Forelimb muscle (tissue), 1 donor: ENCODE measurements at places on chromosomes 3 and 15.

DNA sequence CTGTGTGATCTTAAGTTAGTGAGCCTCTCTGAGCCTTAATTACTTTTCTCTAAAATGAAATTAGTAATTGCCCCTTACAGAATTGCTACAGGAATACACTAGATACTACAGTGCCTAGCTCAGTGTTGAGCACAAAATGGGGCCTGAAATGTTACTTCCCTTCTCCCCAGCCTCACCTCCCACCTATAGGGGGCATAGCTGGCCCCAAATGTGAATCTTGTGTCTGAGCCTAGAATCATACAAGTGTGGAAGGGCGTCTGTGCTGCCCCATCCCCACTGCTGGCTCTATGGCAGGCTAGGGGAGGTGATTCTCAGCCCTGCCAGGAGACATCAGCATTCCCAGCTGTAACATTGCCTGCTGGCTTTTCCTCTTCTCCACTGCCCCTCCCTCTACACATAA is 42.7 kb downstream of the IFT122 start:
- no peak for DNase-seq

DNA sequence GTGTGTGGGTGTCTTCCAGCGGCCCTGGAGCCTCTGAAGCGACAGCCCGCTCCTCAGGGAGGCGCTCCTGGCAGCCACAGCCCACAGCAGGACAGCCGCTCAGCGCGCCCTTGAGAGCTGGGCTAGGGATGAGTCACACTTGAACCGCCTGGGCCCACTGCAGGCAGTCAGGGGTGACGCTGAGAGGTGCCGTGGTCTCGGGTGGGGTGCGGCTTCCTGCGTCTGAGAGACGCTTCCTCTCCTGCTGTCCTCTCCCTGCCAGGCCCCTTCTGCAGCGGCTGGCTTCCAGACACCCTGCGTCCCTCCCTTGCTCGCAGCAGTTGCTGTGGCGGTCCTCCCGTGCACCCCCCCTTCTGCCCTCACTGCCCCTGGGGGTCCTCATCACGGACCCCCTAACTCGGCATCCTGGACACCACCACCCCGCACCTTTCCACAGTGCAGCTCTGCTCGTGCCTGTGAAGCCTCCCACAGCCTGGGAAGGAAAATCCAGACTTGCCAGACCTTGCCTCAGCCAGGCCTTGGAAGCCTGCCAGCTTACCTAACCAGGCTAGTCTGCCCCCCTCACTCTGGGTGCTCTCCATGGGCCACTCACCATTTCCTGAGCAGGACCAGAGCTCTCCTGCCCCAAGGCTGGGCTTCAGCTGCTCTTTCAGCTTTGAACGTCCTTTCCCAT is 1.1 kb upstream of the SPTBN5 start:
- DNase-seq: no peak

GRCh38 chr15:76060118-76060989 is 569 bp downstream of the TMEM266 start:
- no peak for DNase-seq

DNA sequence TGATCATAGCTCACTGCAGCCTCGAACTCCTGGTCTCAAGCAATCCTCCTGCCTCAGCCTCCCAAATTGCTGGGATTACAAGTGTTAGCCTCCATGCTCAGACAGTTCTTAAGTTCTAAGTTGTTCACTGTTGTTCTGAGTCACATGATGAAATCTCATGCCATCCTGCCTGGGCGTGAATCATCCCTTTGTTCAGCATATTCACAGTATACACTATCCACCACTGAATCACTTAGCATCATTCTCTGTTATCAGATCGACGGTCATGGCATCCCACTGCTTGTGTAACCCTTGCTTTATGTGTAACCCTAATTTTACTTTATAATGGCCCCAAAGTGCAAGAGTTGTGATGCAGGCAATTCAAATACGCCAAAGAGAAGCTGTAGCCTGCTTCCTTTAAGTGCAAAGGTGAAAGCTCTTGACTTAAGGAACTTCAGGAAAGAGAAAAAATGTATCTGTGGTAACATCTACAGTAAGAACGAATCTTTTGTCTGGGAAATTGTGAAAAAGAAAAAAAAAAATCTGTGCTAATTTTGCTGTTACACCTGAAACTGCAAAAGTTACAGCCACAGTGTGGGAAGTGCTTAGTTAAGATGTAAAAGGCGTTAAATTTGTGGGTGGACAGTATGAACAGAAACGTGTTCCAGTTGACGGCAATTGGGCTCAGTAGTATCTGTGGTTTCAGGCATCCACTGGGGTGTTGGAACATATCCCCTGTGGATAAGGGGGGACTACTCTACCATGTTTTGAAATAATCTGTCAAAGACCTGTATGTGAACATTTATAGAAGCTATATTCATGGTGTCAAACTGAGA is 80.6 kb downstream of the PCOLCE2 start:
- DNase-seq: no peak

GRCh38 chr15:98958918-98959639 is 48.5 kb downstream of the PGPEP1L start:
- DNase-seq: no peak

DNA sequence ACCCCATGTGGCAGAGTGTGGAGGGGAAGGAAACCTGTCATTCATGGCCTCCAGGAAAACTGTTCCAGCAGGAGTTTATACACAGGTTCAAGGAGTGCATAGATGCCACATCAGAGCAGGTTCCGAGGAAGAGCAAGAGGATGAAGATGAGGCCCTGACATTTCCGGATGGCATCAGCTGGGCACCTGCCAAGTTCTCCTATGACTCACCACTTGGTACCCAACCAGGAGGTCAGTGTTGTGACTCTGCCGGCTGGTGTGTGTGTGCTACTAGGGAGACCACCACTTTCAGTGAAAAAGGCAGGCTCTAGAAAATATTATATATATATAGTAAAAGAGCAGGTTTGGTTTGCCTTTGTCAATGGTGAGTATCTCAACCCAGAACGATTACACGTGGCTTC is 69.3 kb downstream of the NTRK3 start:
- no peak for DNase-seq
